Fibroblast of pulmonary artery (primary cell): ENCODE measurements at places on chromosomes 16 and 17.

- DNase-seq = no peak
These were observed 40.3 kb upstream of the ENPP7 start for GRCh38 chr17:79690466-79690865.

DNA sequence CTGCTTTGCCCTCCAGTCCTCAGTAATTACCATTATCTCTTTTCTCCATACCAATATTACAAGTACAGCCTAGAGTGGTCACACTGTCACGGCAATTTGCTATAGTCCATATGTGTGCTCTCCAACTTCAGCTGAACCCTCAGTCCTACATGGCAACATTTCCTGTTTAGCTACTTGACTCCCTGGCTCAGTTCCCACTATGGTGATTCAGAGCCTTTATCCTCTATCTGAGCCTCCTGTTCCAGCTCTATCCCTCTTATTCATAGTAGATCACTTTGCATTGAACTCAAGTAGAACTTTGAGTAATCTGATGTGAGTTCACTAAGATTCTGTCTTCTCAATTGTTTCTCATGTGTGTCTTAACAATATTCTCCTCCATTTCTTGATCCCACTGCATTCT is 43.7 kb upstream of the GOSR1 start:
- peak; percentile 97 for DNase-seq

DNA sequence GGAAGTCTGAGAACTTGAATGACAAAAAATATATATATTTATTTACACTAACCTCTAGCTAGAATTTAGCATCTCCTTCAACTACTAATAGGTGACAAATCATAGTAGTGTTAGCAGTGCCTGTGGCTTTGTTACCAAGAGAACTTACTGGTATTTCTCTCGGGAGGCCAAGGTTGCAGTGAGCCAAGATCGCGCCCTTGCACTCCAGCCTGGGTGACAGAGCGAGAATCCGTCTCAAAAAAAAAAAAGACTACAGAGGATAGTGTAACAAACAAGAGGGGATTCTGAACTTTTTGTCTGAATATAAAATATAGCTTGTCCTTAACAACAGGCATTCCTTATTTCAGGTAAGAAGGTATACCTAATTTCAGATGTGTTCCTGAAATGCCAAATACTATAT is 1.3 kb upstream of the SUZ12 start:
- DNase-seq = no peak

DNA sequence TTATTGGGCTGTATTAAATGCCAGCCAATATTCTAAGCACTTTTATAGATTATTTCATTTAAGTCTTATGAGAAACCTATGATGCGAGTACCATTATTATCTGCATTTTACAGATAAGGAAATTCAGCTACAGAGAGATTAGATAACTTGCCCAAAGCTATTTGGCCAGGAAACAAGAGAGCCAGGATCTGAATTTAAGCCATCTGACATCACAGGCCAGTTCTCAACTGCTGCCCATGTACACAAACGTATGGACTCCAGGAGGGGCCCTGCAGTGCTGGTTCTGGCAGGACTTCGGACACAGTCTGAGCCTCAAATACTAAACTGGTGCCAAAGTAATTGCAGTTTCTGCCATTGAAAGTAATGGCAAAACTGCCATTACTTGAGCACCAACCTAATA is 40.2 kb downstream of the CPPED1 start:
- DNase-seq = peak; percentile 60

- no peak for DNase-seq
These were observed 130.8 kb upstream of the CHMP6 start for GRCh38 chr17:80860703-80861417.

DNA sequence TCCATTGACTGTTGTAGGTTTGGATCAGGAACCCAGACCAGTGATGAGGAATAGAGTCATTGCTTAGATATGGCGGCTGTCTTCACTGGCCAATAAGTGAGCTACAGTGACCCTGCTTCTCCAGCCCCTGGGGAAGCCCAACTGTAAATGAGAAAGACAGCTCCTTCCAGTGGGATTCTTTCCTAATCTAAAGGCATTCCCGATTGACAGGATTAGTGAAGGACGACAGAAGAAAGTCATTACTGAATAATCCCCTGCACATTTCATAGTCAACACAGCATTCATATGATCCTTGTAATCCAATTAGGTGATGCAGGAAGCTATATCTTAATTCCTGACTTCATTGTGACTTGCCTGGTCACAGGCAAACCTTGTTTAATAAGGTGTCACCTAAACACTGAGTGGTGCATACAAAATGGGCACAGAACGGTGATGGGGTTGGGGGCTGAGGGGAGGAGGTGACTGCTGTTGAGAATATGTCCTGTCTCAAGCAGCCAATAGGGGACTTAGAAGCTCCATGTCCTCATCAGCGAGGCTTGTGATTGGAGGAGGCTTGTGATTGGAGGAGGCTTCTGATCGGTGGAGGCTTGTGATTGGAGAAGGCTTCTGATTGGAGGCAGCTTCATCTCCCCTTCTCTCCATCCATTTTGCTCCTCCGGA is 242.6 kb downstream of the XYLT1 start:
- no peak for DNase-seq

DNA sequence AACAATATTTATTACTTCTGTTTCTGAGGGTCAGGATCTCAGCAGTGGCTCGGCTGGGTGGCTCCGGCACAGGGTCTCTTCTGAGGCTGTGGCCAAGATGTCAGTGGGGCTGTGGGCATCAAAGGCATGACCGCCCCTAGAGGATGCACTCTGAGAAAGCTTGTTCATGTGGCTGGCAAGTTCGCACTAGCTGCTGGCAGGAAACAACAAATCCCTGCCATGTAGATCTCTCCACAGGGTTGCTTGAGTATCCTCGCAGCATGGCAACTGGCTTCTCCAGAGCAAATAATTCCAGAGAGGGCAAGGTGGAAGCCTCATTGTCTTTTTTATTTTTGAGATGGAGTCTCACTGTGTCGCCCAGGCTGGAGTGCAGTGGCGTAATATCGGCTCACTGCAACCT is 12.5 kb downstream of the KCTD13 start:
- no peak for DNase-seq

DNA sequence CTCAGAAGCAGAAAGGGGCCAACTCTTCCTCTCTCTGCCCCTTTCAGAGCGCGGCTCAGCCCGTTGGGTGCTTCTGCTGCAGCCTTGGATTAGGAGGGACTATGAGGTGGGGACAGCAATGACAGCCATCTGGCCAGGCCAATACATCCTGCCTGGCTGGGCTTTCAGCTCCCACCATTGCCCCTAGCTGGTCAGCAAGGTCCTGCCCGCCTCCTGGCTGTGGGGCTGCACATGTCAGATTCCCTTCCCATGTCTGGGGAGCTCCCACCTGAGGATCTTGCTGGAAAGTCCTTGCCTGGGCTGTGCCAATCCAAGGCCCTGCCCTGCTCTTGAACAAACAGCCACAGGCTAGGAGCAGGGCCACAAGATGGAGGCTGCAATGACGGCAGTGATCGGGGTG is 8.3 kb downstream of the TRIM65 start:
- no peak for DNase-seq

DNA sequence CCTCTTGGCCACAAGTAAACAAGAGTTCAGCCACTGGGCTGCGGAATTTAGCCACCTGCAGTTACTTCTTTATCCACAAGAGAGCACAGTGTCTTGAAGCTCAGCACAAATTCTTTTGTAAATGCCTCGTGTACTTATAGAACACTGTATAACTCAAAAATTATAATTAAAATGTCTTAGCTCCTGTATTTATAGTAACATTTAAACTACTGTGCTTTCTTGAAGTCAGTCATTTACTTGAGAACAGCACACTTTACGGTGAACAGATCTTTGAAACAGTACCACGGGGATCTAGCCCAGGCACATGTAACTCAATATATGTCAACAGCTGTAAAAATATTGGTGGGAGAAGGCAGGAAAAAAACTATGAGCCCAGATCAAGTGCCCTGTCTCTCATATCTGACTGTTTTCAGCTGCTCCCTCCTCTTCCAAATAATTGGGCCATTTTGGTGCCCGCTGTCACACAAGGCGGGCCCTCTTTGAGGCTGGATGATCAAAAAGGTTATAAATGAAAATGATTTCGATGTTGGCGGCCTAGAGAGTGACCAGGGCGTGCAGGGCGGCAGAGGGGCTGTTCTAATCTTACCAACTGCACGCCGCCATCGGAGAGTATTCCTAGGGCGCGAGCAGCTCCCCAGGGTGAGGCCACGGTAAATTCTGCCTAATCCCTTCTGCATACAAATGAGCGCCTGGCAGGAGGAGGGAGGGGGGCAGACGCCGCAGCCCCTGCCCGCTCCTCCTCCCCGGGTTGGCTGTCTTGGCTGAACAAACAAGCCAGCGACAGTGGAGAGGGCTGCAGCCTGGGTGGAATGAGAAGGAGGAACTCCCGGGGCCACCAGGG is 183.2 kb downstream of the C16orf78 start:
- peak; percentile 63 for DNase-seq

DNA sequence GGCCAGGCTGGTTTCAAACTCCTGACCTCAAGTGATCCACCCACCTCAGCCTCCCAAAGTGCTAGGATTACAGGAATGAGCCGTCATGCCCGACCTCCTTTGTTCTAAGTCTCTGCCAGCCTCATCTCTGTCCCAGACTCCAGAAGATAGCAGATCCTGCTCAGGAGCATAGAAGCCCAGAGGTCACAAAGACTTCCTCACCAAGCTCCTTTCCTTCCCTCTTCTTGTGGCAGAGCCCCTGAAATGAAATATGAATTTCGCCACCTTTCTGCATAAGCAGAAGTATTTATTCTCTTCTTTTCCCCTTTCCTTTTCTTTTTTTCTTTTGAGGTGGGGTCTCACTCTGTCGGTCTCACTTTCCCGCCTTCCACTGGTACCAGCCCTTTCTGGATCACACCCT is 11.5 kb upstream of the PIPOX start:
- no peak for DNase-seq

- DNase-seq = no peak
These were observed 58.3 kb downstream of the SNX20 start for GRCh38 chr16:50622643-50623369.

DNA sequence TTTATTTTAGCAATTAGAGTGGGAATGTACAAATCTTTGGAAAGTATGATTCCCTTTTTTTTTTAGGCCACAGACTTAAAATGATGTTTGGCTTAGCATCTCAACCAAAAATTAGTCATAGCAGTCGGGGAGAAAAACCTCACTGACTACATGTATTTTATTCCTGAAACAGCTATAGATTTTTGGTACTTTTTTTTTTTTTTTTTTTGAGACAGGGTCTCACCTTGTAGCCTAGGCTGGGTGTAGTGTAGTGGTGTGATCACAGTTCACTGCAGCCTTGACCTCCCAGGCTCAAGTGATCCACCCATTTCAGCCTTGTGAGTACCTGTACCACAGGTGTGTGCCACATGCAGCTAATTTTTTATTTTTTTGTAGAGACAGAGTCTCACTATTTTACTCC is 23.4 kb downstream of the RNFT1 start:
- DNase-seq = no peak

- peak; percentile 8 for DNase-seq
These were observed 521 bp downstream of the C16orf87 start for GRCh38 chr16:46830417-46830901.

DNA sequence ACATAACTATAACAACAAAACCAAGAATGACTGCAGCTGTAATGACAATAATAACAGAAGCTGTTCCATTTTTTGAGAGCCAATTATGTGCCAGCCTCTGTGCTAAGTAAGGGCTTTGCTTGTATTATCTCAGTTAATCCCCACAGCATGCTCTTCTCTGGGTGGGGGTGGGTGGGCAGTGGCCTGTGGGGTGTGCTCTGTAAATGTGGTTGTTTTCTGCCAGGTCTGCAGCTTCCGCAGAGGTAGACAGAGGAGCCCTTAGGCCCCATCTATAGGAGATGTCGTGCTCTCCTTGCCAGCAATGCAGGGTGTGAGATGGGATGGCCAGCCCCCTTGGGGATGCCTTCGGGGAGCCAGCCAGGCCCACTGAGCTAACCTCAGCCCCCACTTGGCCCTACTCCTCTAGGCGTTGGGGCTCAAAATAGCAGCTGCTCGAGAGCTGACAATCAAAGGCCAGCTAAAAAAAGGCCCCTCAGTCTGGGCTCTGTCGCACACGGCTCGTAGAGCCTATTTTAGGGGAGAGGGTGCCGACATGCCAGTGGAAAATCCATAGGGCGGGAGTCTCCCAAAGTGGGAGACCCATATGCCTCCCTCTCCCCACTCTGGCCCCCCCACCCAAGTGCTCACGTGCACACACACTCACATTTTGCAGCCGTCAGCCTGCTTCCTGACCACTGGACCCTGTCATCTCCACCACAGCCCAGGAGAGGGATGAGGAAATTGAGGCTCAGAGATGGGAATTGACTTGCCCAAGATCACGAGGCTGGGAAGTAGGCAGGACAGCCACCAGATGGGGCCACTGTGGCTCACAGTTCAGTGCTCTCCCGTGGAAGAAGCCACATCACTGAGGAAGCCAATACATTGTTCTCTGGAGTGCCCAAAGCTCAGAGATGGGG is 15.8 kb downstream of the CDH16 start:
- no peak for DNase-seq

DNA sequence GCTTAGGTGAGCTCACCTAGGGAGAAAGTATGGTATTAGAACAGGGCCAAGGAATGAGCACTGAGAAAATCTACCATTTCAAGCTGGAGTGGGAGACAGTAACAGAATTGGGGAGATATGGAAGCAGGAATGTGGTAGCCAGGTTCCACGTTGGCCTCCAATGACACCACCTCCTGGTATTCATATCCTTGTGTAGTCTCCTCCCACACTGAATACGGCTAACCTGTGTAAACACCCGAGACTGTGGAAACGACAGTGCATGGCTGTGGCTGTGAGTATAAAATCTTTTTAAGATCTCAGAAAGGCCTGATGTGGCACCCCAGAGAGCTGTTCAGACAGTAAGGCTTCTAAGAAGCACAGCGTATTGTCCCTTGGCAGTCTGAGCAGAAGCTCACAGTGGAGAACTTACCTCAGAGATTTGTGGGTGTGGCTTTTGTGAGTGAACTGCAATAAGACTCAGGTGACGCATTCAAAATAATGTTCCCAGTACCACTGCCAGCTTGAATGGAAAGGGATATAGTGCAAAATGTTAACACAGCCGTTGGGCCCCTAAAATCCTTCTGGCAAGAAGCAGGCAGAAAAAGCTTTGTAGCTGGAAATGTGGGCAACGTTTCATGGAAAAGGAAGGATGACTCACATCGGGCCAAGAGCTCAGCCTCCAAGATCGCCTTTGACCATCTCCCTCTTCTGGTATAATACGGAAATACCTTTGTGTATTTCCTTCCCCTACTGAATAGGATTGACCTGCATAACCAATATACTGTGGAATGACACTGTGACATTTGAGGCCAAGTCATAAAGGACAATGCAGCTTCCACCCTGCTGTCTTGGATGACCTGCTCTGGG is 14.4 kb downstream of the SDR42E1 start:
- peak; percentile 66 for DNase-seq

GRCh38 chr16:71473891-71474290 is 11.8 kb upstream of the ZNF23 start:
- DNase-seq = no peak

DNA sequence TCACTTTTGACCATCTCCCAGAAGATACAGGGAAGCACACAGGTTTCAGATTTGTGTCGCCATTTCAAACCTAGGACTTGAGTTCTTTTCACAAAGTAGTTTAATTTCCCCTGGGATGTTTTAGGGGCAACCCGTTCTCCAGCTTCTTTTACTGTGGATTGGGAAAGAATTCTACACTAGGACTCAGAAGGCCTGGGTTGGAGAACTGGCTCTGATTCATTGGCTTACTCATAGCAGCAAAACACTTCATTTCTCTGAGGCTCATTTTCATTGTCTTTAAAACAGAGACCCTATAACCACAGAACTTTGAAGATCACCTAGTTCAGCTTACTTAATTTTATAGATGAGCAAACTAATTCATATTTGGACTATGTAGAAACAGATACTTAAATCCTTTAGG is 175.9 kb upstream of the SALL1 start:
- peak; percentile 43 for DNase-seq
